Activated CD4-positive, alpha-beta T cell treated with anti-CD3 and anti-CD28 coated beads, Interleukin-2, amount 50 U/mL, for 16 hours (primary cell): ENCODE measurements at places on chromosomes 4 and X.

DNA sequence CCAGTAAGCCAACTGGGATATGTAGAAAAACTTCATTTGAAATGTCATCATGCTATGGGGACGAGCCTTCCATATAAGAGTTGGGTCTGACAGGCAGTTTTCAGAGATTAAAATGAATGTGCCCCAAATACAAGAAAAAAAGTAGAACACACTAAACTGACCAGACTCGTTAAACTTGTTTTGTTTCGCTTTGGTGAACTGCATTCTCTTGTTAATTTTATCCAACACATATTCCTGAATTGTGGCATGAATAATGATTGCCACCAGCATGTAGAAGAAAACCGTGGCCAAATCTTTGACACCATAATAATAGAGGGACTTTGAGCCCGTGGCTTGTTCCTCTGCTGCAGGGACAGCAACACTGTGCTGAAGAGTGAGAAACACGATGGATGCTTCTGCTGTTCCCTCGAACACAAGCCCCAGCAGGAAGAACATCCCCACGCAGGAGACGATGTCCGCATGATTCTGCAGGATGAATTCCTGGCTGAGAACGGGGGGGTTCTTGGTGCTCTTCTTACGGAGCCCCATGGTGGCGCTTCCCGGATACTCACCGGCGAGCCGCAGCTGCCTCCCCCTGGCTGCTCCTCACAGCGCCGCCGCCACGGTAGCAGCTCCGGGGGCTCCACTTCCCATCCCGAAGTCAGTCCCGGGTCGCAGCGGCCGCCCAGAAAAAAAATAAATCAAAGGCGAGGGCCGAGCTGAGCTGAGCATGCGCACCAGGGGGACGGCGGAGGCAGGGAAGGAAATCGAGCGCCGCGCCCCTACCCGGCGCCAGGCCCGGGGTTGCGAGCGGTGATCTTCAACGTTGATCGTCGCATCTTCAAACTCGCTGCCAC, at the start of gene TRAM1L1:
Gene TRAM1L1 (minus strand): TSS at position 711 of the 836 bp plus-strand sequence. CDS start 183 bp downstream, at position 528.
- peak; percentile 42 for DNase-seq

GRCh38 chr4:153521999-153522801, 56.0 kb downstream of the TMEM131L start:
- DNase-seq = peak; percentile 85

- DNase-seq = peak; percentile 51
Observed at GRCh38 chrX:108397627-108398391, 40.4 kb downstream of the COL4A6 start.

GRCh38 chr4:24630937-24631336, 46.6 kb upstream of the DHX15 start:
- DNase-seq = no peak

GRCh38 chr4:62262676-62263075, 1062.5 kb downstream of the ADGRL3 start:
- no peak for DNase-seq

- DNase-seq = no peak
Observed at GRCh38 chr4:40484346-40485090, 145.1 kb downstream of the RBM47 start.

DNA sequence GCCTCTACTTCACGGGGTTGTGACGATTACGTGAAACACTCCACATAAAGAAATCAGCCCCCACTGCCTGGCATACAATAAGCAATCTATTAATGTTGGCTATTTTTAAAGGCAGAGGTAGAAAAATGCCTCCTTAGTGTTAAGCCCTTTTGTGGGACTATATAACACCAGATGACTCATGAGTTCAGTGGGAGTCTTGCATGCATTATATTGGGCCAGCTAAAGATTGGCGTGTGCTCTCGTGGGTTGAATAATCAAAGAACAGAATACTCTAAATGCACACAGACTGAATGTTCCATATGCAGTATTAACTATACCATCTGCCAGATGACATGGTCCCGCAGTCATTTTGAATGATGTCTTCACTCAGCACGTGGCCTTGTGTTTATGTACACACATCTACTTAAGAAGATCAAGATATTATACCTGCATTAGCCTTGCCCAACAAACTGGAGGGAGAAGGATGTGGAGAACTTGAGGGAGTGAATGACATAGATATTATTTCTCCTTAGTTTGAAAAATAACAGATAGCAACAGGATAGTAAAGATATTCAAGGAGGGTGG, 85.0 kb upstream of the MYOZ2 start:
- no peak for DNase-seq

- DNase-seq = no peak
Observed at GRCh38 chrX:26328608-26329319, 112.8 kb downstream of the MAGEB5 start.

DNA sequence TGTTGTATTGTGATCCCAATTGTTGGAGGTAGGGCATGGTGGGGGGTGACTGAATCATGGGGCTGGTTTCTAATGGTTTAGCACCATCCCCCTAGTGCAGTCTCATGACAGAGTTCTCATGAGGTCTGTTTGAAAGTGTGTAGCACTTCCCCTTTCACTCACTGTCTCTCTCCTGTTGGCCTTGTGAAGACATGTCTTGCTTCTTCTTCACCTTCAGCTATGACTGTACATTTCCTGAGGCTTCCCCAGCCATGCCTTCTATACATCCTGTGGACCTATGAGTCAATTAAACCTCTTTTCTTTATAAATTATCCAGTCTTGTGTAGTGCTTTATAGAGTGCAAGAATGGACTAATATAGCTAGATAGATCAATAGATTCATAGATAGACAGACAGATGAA, 230.0 kb downstream of the MAGEE1 start:
- DNase-seq = peak; percentile 16

DNA sequence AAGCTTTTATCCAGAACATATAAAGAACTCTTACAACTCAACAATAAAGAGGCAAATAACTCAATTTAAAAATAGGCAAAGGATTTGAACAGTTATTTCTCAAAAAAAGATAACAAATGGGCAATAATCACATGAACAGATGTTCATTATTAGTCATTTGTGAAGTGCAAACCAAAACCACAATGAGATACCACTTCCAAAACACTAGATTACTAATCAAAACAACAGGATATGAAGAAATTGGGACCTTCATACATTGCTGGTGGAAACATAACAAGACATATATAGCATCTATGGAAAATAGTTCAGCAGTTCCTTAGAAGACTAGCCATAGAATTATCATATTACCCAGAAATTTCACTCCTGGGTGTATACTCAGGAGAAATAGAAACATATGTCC, 224.6 kb downstream of the FBXO8 start:
- peak; percentile 31 for DNase-seq

DNA sequence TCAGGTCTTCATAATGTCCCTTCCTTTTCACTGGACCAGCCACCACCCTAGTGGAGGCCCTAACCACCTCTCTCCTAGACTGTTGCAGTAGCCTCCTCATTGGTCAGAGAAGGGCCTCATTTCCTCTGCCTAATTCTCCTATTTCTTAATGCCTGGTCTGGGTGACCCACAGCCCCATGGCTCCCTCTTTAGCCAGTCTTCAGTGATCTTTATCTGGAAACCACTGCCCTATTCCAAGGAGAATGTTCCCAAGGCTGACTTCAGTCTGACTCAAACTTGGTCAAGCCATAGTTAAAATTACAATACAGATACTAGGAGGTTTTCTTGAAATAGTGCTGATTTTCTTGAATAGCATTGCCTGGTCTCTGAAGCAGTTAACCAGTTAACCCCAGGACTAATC, 53.6 kb upstream of the PRPS1 start:
- DNase-seq = no peak
